Tibial nerve (tissue), 4 donors: ENCODE measurements at places on chromosomes 12 and 14. TPM values are rescaled to one million over a fixed set of nuclear protein-coding genes. Genes with fewer than 3 reads are reported as not detected.

- DNase-seq = no peak
Observed at GRCh38 chr12:117102800-117103181, 3.6 kb upstream of the TESC start.

GRCh38 chr12:128111333-128111732, 155.6 kb upstream of the TMEM132C start:
- DNase-seq = no peak

- no peak for DNase-seq
Observed at GRCh38 chr12:94149119-94149780, 873 bp downstream of the PLXNC1 start.

DNA sequence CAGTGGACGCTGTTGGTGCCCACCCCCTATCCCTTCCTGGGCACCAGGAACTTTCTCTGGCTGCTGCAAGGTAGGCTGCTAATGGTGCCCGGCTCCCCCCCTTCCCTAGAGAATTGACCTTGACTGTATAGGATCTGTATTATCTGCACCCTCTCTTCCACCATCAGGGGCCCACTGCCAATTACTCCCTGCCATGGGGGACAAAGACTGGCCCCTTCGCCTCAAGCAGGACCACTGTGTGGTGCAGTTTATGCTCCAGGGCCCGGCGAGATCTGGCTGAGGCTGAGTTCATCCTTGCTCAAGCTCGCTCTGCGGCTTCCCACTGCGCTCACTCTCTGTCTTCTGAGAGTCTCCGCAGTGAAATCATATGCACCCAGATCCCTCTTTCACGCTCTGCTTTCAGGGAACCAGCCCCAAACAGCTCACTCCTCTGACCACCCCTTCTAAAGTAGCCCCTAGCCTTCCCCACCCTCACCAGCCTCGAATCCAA, 95.2 kb downstream of the LGMN start:
- no peak for DNase-seq

GRCh38 chr14:40630471-40630870, 976.2 kb upstream of the LRFN5 start:
- DNase-seq = no peak

GRCh38 chr12:14999695-15000365, 27.0 kb downstream of the PDE6H start:
- DNase-seq = no peak

DNA sequence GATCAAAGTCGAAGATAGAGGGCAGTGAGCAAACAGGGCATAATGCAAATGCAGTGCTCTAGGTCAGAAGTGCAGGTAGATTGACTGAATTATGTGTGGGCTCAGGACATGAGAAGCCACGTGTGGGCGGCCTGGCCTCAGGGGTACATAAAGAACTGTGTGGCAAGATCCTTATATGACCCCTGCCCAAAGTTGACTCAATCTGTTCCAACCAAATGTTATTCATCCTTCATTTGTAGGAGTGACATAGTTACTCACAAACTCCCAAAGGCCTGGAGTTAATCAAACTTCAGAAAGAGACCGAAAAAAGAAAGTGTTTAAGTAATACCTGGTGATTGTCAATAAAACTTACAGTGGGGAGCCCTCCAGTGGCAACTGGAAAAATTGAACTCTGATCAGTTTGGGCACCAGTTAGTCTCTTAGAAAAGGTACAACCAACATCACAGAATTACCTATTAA, 150.4 kb upstream of the FAR2 start:
- DNase-seq = no peak

- no peak for DNase-seq
Observed at GRCh38 chr14:86915406-86915805, 1077.6 kb downstream of the GALC start.

DNA sequence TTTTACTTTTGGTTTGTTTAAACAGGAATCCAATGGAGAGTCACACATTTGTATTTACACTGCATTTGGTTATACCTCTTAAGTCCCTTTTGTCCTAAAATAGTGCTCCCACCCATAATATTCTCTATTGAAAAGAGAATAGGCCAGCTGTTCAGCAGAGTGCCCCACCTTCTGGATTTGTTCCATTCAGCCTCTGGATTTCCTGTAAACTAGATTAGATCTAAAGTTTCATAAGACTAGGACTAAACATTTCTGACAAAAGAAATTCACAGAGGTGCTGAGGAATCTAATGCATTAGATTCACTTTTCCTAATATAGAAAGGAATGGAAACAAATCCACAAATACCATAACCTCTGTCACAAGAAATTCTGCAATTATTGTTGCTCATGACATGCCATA, 38.1 kb downstream of the GCH1 start:
- DNase-seq = no peak

- DNase-seq = no peak
Observed at GRCh38 chr12:76762601-76762980, 1.3 kb upstream of the ZDHHC17 start.

Gene EFS
- 31.4 TPM for total RNA-seq

Gene BICDL1
- not detected for total RNA-seq

Gene APOF
- not detected for total RNA-seq
